ENCODE measurements at places on chromosomes 2 and 18.

DNA sequence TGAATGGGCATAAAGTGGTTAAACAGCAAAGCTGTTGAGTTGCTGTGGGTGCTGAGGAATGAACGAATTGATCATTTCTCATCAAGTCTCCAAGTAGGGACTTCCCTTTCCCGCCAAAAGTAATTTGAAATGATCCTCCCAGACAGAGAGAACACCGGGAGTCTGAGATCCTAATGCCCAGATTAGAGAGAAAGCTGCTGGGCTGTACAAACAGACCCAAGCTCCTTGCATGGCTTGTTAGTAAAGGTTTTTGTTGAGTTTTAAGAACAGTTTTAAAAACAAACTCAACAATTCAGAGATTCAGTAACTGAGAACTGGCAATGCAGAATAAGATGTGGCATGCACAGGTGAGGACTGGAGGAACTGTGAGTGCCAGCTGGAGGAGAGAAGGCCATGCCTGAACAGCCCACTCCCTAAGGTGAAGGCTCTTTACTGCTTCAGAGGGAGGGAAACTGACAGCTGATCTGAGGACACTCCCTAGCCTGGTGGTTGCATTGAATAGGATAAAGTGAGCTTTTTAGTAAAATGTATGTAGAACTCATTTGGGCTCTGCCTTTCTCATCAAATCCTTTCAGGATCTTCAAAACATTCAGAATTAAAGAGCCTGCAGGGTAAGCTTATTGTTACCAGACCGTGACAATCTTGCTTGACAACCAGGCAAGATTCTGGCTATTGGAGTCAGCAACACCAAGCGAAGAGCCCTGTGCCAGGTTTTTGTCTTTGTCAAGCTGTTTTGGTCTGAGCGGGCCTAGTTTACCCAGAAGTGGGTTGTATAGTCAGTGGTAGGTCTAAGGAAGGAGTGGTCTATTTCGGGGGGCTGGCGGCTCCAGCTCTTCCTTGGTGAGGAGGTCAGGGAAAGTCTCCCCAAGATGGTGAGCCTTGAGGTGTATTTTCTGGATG is 63.2 kb upstream of the IGFBP5 start:
- DNase-seq, result no peak

- DNase-seq, result peak; percentile 21
Observed at GRCh38 chr2:54724560-54725342, 1.3 kb downstream of the EML6 start.

- DNase-seq, result no peak
Observed at GRCh38 chr2:79793006-79793405, 280.2 kb downstream of the CTNNA2 start.

DNA sequence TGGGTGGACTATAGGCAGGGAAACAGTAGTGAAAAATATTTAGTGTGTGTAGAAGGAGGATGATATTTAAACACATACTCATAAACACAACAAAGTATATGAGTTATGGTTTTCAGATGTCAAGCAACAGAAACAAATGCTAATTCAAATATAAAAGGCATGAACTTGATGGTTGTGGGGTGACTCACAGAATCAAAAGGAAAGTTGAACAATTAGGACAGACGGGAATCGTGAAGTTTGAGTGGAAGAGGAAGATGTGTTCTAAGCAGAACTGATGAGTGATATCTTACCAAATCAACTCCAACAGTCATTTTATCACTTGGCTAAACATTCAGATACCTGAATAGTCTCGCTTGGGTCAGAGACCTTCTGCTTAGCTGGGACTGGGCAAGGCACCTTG is 53.6 kb upstream of the ITGA6 start:
- no peak for DNase-seq

DNA sequence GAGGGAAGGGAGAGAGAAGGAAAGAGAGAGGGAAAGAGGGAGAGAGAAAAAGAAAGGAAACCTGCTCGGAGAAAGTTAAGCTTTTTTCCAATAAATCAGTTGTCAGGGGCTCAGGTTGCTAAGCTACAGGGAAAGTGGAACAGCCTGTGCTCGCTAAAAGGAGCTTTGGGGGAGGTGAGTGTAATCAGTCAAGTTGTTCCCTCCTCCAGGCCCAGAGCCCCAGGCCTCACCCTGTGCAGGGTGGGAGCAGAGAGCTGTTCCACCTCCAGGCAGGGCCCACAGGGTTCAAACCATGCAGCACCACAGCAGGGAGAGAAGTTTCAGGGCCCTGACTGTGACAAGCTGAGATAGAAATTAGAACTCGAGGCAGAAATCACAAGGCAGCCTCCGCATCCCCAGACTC is 56.4 kb upstream of the PPP1CB start:
- no peak for DNase-seq

- DNase-seq, result no peak
Observed at GRCh38 chr2:166193407-166193806, 65.6 kb upstream of the SCN1A start.

GRCh38 chr2:120550282-120550681 is 185.4 kb upstream of the GLI2 start:
- no peak for DNase-seq

DNA sequence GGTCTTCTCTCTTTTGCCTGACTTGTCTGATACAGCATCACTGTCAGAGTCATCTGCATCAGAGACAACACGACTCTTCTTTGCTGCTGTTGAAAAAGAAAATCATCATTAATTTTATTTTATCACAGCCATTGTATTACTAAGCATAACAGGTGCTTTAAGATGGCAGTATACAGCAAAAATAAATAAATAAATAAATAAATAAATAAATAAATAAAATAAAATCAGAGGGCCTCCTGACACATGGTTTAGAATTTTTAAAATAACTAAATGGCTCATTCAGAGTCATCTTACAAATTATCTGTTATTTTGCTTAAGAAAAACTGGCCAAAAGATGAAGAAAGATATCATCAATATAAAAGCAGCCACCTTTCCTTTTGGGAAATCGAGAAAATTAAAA is 22.8 kb downstream of the IWS1 start:
- DNase-seq, result no peak

DNA sequence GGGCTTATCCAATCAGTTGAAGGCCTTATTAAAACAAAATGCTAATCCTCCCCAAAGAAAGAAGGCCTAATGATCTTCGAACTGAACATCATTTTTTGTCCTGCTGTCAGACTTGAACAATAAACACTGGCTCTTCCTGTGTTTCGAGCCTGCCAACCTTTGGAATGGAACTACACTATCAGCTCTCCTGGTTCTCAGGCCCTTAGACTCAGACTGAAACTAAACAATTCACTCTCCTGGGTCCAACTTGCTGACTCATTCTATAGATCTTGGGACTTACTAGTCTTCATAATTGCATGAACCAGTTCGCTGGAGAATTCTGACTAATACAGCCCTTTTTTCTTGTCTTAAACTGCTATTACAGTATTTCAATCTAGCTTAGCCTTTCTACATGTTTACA is 235.2 kb downstream of the LNPK start:
- no peak for DNase-seq

GRCh38 chr2:154961676-154962075 is 263.2 kb downstream of the KCNJ3 start:
- DNase-seq, result no peak

- no peak for DNase-seq
Observed at GRCh38 chr2:105593221-105593967, 151.3 kb upstream of the NCK2 start.

GRCh38 chr2:5803547-5803946 is 111.4 kb downstream of the SOX11 start:
- no peak for DNase-seq

DNA sequence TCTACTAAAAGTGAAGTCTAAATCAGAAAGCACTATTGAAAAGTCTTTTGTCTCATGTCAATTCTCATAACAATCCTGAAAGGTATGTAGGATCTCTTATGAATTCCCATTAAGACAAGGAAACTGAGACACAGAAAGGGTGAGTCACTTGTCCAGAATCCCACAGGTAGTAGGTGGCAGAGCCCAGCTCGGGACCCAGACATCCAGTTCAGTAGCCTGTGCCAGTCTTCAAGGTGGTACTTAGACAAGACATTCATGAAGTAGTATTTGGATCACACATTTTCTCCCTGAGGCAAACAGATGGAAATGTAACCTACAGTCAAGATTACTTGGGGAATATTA is 14.8 kb upstream of the PARD3B start:
- no peak for DNase-seq

DNA sequence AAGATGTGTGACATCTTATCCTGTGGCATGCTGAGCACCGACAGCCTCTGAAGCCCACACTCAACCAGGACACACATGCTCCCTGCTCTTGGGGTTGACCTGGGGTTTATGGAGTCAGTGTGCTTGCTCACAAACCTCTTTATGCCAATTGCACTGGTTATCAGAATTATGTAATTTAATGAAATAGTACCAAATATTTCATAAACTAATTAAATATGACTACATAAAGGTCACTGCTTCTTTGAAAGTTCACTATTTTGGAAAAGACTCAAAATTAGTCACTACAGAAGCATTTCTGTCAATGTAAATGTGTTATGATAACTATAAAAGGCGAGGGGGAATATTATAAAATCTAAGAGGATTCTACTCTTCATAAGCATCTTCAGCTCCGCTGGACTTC is 76.7 kb downstream of the FHOD3 start:
- no peak for DNase-seq
